ENCODE measurements at places on chromosomes 6 and 20.
A peak's percentile ranks its signal among the peaks of the same experiment; 100 is the strongest.

DNA sequence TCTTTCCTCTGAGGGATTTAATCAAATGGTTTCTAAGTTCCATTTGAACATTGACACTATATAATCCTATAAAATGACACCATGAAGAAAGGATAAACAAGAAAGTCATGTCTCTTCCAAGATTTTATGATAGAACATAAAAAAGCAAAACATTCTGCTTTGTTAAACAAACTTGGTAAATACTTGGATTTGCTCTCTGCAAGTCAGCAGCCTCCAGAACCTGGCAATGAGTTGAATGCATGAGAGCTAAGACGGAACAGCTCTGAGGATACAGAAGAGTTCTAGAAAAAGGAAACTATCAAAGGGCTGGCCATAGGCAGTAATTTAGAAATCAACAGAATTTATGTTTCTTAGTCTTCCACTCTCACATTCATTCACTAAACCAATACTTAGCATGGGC, 656.0 kb upstream of the ID4 start:
- no peak for DNase-seq

GRCh38 chr6:160042014-160042773, 73.3 kb downstream of the IGF2R start:
- DNase-seq: no peak

GRCh38 chr6:74073999-74074398, 378.0 kb downstream of the CD109 start:
- no peak for DNase-seq

DNA sequence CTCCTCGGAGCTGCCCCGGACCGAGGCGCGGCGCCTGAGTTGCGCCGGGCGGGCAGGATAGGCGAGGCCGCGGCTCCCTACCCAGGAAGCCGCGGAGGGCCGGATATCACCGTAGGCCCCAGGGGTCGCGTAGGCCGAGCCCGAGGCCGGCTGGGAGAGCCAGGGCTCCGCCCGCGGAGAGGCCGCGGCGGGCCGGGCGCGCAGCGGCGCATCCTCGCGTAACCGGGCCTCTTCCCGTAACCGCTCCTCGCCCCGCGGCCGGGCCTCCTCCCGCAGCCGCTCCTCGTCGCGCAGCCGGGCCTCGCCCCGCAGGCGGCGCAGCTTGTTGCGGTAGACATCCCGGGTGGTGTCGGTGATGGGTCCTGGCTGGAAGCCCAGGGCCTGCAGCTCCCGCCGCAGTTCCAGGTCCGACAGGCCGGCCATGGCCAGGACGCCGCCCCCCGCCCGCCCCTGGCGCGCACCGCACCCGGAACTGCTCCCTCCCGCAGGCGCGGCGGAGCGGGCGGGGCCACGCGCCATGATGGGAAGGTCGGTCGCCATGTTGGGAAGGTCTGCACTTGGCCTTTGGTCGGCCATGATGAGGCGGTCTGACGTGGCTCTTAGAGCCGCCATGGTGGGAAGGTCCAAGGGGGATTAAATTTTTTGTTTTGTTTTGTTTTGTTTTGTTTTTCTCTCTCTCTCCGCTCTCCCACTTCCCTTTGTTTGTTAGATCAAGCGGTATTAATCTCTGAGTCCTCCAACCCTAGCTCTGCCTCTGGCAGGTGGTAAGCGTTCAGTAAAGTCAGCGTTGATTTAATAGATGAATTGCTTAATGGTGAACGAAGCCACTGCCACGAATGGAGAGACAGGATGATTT, at the start of gene LEMD2:
TSS of gene LEMD2 (minus strand) at position 437 of the 856 bp plus-strand sequence. CDS start at position 423, 14 bp downstream.
- DNase-seq: peak; percentile 95

GRCh38 chr6:10528158-10528981, 7.2 kb downstream of the GCNT2 start:
- peak; percentile 19 for DNase-seq

- no peak for DNase-seq
These were observed 437.5 kb upstream of the RGS17 start for GRCh38 chr6:153568628-153569027.

DNA sequence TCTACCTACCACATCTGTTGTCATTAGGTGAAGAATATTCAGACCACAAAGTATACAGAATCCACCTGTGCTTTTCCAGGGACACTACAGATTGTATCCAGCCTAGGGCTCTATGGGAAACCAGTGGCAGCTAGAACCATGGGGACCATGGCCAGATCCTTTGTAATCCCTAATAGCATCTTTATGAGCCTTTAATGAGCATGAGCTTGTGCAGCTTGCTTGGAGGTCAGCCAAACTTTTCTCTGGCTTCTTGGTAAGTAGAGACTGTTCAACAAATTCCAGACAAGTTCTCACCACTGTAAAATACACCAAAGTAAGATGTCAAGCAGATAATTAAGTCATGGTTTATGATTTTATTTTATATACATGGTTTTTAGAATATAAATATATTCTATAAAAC, 301.6 kb upstream of the ADGRB3 start:
- DNase-seq: no peak

- DNase-seq: peak; percentile 44
These were observed 416 bp downstream of the PTPRK start for GRCh38 chr6:128519931-128520435.

DNA sequence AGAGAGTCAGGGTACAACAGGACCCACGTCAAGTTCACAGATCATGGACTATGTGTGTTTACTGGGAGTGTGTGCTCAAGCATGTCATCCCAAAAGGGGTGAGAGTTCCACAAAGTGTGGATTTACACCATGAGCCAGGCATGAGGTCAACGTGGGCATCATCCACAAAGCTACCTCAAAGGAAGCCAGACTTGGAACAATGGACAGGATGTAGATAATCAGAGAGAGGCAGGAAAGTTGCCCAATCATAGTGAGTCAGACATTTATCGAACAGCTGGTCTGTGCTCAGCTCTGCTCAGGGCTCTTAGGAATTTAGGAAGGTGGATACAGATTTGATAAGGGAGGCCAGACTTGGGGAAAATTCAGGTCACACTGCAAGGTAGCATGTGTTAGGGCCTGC, 317.2 kb upstream of the CDYL start:
- DNase-seq: no peak

DNA sequence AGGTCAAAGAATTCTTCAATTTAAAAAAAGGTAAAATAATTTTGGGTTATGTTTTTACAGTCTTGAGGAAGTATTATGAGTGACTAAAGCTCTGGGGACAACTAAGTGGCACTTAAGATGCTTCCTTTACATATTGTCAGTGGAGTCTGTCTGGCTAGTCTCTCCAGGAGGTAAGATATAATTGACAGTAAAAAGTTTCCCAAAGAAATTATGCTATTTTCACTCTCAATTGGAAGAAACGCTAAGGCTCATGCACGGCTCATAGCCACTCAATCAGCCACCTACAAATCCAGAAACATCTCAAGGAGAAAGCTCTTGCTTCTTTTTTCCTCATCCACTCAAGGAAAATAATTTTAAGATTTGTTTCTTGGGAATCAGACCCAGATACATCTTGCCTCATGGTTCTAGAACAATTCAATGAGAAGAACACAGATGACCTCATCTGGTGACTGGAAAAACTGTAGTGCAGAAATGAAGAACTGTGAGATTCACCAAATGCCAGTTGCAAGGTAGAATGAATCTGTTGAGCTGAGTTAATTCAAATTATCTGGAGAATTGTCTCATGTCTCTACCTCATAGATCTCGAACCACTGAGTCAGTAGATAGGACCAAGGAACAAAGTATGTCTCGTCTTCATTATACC, 252.9 kb downstream of the TPBG start:
- no peak for DNase-seq
